IMR-90 (cell line): ENCODE measurements at places on chromosomes 11 and 22. TPM values are rescaled to one million over a fixed set of nuclear protein-coding genes. Genes with fewer than 3 reads are reported as not detected.

Gene KCNJ11
- not detected in 2 replicates for total RNA-seq

Gene RANBP1
- total RNA-seq = 173 and 271 TPM in 2 replicates

DNA sequence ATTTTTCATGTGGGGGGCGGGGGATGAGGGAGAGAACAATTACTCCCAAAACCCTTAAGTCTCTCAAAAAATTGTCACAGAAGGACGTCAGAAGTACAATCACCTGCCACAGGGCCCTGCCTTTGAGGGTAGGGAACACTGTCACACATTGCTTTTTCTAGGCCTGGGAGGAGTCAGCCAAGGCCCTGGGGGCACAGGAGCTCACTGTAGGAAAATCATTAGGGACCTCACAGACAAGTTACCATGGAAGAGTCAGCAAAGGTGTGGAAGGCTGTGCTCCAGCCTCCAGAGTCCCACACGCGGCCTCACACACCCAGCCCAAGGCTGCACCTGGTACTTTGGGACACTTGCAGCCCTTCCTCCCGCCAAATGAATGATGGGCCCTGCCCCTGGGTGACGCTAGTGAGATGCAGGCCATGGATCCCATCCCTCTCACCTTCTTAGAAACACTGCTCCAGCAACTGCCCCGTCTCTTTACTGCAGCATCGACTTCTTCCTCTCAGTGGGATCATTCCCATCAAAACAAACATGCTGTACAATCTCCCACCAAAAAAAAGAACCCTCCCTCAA lies 3.3 kb downstream of the PLEKHA7 start:
- DNase-seq = no peak

DNA sequence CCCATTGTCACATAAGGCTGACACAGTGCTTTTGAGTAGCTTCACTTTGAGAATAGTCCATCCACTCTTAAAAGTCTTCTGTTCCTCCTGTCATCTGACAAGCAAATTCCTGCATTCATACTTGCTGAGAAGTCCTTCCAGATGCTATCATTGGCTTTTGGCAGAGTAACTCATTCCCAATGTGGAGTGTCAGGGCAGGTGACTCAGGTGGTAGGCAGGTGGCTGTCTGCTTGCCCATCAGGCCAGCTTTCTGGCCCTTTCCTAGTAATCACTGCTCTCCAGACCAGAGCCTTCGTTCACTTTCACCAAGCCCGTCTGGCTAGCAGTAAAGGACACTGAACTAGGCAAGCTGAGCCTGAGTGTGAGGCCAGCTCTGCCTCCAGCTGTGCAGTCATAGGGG lies 162.5 kb upstream of the CCDC90B start:
- no peak for DNase-seq

DNA sequence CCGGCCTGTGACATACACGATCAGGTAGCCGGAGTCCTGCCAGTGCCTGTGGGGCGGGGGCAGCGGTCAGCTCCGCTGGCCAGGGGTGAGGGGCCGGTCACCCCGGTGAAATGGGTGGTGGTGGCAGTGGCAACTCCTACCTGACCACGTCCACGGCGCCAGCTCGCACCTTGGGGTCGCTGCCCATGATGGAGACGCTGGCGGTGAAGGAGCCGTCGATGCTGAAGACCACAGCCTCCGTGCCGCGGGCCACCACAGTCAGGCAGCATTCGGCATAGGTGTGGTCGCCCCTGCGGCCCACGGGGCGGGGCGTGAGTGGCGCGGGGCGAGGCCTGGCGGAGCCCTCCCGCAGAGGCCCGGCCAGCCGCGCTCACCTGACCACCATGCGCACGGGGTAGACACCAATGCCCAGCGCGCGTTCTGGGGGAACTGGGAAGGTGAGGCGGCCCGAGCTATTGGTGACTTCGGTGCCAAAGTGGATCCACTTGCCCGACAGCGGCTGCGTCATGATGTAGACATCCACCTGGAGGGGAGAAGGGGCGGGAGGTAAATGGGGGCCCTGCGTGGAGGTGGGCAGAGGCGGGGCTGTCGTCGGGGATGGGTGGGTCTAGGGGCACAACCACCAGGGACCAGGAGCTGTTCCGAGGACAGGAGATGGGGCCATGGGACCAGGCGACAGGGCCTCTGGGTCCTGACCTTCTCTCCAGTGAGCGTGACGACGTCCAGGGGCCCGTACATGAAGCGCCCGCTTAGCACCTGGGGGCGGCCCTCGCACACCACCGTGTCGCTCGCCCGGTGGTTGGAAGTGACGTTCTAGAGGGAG lies 10.9 kb downstream of the AIP start:
- no peak for DNase-seq

Gene RHOD
- 4.7 and 5.3 TPM in 2 replicates for total RNA-seq

Gene IRAG1
- 21.1 and 25.8 TPM in 2 replicates for total RNA-seq

Gene NRIP3
- 43.6 and 46.4 TPM in 2 replicates for total RNA-seq

Gene WBP2NL
- not detected in 2 replicates for total RNA-seq

DNA sequence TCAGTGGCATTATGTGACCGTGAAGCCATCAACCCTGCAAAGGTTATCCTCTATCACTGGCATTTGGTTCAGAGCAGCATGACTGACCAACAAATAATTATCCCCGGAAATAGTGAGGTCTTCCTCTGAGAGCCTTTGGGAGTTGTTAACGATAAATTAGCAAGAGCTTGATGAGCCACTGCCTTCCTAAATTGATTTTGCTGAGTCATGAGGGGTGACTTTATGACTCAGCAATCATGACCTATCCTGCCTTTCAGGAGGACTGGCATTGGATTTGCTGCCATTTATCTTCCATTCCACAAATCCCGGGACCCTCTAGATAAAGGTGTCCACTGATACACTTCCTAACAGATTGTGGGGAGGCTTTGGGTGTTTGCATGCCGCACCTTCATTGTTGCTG lies 80.8 kb upstream of the MTNR1B start:
- no peak for DNase-seq

GRCh38 chr11:45407226-45407625 lies 121.1 kb upstream of the SYT13 start:
- DNase-seq = no peak

- DNase-seq = no peak
These were observed 103.6 kb downstream of the NECTIN1 start for GRCh38 chr11:119625206-119625978.

DNA sequence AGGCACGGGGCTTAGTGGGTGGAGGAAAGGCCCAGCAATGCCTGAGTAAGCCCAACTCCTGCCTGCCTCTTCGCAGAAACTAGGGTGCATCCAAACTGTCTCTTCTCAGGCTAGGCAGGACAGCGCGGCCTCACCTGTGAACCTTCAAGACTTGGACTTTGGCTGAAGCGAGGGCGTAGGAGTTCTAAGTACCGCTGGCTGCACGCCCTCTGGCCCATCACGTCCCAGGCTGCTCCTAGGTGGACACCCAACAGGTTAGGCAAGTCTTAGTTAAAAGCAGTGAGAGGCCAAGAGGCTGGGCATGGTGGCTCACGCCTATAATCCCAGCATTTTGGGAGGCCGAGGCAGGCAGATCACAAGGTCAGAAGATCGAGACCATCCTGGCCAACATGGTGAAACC lies 1.8 kb upstream of the DDB2 start:
- DNase-seq = no peak

DNA sequence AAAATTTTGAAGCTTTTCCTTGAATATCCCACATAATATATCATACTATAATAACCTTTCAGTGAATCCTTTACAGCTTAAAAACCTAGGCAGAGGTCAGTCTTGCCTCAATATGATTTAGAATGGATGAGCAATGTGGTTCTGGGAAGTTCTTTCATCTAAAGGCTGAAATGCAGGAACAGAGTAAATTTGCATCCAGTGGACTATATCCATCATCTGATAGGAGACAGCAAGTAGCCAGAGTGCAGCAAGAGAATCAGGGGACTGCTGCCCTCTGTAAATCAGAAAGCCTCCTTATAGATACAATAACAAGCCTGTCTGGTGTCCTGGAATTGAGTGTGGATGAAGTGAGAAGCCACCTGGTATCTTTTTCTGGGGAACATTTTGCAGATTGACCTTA lies 748.3 kb upstream of the CCDC90B start:
- no peak for DNase-seq

DNA sequence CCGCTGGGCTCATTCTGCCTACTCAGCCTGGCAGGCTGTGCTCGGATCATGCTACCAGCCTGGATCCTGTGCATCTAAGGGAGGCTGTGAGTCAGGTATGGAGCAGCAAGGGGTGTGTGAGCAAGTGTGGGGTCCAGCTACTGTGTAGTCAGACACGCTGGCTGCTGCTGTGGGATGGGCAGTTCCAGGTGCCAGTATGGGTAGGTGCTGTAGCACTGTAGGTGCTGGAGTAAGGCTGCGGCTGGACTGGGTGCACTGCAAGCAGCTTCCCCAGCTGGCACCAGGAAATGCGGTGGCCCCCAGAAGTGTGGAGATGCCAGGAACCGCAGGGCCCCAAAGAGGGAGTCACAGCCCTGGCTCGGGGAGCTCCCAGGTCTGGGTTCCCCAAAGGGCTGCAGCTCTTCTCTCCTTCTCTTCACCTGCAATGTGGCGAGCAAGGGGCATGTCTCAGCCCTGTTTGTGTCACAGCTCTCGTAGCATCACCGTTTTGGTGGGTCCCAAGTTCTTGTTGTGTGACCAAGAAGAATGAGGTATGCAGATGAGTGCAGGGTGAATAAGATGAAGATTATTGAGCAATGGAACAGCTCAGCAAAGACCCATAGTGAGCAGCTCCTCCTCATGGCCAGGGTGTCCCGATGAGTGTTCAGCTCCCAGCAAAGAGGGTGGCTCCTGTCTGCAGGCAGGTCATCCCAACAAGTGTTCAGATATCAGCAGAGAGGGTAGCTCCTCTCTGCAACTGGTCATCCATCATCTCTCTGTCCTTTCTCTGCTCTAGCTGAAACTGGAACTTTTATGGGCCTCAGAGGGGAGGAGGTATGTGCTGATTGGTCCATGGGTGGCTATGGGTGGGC lies 462.9 kb downstream of the TBC1D22A start:
- no peak for DNase-seq

- DNase-seq = no peak
These were observed 2.4 kb downstream of the FADS1 start for GRCh38 chr11:61814247-61814957.
